ENCODE measurements at places on chromosomes 11 and 22.
A peak's percentile ranks its signal among the peaks of the same experiment; 100 is the strongest.

- DNase-seq: no peak
Measured at GRCh38 chr11:9120664-9121468, 29.5 kb upstream of the SCUBE2 start.

DNA sequence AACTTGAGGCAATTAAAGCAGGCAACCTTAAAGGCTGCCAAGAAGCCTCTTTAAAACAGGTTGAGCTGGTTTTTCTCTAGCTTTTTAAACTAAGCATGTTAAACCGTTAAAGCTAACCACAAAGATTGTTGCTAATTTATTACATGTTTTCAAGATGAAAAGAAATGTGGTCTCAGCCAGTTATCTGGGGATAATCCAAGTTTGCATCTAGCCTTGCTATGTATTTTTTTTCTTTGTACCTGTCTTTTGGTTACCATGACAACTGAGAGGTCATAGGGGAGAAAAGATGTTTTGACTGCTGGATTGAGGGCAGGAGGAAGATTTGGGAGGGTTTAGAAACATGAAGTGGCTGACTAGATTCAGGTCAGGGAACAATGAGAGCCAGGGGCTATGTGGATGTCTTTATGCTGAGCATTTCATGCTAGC is 19.2 kb upstream of the PGM2L1 start:
- DNase-seq: no peak

GRCh38 chr11:3094223-3094824 is 37.1 kb upstream of the CARS1 start:
- DNase-seq: no peak

DNA sequence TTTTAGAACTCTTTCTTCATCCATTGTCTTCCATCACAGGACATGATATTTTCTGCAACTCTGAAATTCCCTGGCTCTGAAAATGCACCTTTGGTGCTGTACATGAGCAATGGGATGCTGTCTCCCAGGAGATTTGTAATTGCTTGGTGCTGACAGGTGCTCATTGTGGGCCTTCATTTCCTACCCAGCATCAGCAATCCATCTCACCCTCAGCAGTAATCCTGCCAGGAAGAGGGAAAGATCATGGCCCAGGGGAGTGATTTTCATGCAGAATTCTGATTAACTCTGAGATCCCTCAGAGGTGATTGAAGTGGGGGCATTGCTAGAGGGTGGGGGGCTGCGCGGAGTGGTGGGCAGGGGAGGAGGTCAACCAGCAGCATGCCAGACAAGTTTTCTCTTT is 651.7 kb downstream of the NELL1 start:
- no peak for DNase-seq

DNA sequence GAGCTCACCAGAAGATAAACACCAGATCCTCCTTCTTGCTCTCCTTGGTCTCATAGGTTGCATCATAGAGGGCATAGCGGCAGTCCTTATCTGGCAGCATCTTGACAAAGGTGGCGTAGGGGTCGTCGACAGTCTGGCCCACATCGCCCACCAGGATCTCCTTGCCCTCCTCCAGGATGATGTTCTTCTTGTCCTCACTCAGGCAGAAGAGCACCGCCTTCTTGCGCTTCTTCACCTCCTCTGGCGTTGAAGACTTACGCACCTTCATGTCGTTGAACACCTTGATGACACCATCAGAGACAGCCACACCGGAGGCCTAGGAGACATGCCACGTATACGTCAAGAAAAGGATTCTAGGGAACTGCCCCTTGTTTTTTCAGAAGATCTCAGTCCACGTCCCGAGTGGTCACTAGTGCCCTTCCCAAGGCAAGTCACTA is 2.0 kb downstream of the CFL1 start:
- no peak for DNase-seq

GRCh38 chr22:49862496-49862776 is 8.8 kb downstream of the ZBED4 start:
- no peak for DNase-seq

DNA sequence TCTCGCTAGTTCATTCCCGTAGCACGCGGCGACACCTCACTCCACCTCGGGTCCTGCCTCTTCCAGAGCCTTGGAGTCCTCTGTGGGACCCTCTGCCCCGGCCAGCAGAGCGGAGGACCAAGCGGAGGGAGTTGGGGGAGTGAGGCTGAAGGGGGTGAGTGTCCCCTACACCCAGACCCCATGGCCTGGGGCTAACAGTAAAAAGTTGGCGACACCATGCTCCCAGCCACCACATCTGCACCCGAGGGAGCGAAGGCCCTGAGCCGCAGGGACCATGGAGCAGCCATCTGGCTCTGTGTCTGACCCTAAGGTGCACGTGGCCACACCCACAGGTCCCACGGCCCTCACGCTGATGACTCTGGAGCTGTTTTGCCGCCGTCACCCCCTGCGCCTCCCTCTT is 293.8 kb downstream of the BRD1 start:
- no peak for DNase-seq

DNA sequence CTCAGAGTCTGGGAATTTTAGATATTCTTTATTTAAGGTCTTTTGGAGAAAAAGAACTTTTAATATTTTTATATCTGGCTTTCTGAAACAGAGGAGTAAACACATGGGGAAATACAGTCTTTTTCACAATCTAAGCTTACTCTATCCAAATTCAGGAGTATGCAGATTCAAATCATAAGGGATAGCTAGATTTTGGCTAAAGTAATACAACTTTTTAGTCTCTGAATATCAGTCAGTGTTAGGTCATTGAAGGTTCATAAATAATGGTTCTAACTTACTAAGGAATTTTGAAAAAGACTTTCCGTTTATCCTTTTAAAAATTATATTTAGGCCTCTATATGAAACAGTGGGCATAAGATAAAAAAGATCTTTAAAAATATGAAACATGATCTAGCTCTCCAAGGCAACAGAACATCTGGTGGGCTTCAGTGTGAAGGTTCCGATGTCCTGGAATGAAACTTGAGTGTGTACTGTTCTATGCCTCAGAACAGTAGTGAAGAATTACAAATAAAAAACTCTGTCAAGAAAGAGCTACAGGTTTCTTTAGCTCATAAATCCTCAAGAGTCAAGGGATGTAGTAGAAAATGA is 165.2 kb upstream of the PDGFD start:
- no peak for DNase-seq

GRCh38 chr11:107439586-107440167 is 17.9 kb downstream of the CWF19L2 start:
- no peak for DNase-seq

- peak; percentile 70 for DNase-seq
Measured at GRCh38 chr22:32985899-32986765, 72.0 kb downstream of the SYN3 start.

DNA sequence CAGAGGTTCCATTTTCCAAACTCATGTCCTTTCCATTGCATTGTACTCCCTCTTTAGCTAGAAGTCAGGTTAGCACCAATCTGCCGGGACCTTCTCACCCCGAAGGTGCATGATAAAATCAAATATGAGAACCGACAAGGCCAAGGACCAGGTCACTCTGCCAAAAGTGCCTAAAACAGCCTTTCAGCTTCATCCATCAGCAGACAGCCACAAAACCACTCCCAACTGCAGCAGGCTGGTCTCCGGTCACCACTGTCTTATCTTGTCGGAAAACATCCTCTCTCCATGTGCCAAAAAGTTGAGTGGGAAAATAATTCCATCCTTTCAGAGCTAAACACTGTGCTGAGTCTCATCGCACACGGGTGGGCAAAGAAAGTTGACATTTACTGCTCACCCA is 1.4 kb downstream of the PI4KA start:
- no peak for DNase-seq

DNA sequence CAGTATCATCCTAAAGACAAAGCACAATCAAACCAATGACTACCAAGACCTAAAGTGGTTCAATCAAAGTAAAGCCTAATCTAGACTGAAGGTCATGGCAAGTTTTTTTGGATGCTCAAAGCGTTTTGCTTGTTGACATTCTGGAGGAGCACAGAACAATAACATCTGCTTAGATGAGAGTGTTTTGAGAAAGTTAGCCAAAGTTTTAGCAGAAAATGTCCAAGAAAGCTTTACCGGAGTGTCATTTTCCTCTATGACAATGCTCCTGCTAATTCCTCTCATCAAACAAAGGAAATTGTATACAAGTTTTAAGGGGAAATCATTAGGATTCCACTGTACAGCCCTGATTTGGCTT is 256.9 kb upstream of the FAT3 start:
- no peak for DNase-seq

GRCh38 chr11:7688238-7688826 is 15.0 kb upstream of the CYB5R2 start:
- no peak for DNase-seq

GRCh38 chr11:111336582-111337256 is 38.4 kb downstream of the POU2AF3 start:
- no peak for DNase-seq

- no peak for DNase-seq
Measured at GRCh38 chr22:49702068-49702397, 125.6 kb downstream of the BRD1 start.

DNA sequence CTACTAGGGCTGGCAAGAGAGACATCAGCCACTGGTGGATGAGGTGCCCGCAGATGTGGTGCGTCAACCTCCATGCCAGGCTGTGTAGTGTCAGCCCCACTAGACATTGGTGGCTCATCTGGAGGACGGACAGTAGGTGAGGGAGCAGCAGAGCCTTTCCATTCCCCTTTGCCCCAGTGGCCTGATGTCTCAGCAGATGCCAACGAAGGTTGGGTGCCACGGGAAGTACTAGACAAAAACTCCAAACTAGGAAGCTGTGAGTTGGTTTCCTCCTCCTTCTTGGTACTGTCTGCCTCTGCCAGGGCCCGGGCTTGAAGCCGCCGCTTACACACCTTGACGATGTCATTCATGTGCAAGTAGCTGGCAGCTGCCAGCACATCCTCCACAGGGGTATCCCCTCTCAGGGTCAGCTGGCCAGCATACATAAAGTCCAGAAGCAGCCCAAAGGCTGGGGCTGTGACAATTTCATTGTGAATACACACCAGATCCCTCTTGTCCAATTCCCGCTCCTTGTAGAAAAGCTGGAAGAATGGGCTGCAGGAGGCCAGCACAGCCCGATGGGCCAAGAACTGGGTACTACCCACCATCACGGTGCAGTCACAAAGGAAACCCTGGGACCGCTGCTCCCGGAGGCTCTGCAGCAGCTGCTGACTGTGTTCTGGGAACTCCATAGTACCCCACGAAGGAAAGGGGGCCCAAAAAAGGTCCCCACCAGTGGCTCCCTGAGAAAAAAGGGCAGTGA is 795 bp downstream of the ZBTB3 start:
- no peak for DNase-seq

- DNase-seq: no peak
Measured at GRCh38 chr11:95103701-95104100, 14.1 kb downstream of the ENDOD1 start.

DNA sequence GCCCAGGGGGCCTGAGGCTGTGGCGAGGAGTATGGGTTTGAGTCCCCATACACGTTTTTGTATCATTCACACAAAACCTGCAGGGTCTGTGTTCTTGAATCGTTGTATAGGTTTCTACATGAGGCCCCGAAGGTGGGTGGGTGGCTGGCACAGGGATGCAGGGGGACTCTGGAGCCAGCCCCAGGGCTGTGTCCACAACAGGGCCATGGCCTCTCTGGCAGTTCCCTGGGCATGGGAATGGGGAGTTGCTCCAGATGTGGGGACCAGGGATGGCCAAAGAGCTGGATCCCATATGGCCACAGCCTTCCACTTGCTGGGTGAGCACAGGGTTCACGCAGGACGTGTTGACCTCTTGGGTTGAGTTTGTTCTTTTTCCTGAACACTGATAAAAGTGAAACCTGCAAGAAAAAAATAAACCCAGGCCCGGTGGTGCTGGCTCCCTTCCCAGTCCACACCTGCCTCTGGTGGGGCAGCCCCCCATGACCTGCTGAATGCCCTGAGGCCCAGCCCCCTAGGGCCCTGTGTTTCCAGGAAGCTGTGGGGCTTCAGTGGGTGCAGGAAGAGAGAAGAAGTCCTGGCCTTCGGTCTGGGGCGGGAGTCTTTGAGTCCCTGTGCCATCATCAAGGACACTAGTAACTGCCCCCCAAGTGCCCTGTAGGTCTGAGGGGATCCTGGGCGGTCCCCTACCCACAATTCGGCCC is 16.1 kb downstream of the MYRF start:
- DNase-seq: no peak

DNA sequence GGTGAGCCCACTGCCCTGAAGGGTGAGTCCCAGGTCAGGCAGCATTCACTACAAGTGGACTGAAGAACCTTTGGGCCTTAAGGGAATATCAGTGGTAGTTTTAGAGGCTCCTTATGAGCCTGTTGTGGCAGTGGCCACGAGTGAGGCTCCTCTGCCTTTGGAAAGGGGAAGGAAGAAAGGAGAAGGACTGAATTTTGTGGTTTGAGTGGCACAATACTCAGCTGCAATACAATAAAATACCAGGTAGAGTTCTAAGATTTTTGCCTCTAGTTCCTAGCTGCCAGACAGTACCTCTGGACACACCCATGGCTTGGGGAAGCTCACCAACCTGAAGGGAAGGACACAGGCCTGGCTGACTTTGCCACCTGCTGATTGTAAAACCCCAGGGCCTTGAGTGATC is 260.9 kb downstream of the DYNC2H1 start:
- no peak for DNase-seq

Data from GM13977 (cell line).